NCI-H1092 (cell line): ENCODE measurements at places on chromosomes 1 and 21.

- no peak for DNase-seq
Measured at GRCh38 chr1:160761886-160762285, 22.8 kb downstream of the SLAMF7 start.

DNA sequence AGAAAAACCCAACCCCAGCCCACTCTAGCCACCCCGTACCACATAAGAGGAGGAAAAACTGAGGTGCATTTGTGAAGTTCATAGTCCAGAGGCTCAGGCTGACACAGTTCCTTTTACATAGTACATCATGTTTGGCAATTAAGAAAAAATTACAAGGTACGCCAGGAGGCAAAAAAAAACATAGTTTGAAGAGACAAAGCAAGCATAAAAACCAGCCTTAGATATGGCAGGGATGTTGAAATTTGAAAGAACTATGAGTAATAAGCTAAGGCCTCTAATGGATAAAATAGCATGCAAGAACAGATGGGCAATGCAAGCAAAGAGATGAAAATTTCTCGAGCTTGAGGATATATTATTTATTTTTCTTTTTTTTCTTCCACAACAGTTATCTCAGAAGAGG is 31.9 kb downstream of the MIXL1 start:
- no peak for DNase-seq

DNA sequence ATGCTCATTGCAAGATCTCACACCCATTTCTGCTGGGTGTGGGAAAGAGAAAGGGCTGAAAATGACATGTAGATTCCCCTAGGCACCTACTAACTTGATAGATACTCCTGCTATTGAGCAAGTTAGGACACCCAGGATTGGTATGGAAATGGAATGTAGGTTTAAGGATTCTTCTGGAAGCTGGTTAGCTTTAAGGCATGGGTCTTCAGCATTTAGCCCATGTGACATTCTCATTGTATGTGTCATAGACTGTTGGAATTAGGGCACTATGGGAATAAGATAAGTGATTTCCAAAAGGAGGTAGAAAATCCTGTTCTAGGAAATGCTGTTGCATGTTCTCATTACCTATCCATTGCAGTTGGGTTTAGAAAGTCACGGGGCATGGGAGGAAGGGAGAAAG is 76.2 kb downstream of the DISC1 start:
- DNase-seq = no peak

DNA sequence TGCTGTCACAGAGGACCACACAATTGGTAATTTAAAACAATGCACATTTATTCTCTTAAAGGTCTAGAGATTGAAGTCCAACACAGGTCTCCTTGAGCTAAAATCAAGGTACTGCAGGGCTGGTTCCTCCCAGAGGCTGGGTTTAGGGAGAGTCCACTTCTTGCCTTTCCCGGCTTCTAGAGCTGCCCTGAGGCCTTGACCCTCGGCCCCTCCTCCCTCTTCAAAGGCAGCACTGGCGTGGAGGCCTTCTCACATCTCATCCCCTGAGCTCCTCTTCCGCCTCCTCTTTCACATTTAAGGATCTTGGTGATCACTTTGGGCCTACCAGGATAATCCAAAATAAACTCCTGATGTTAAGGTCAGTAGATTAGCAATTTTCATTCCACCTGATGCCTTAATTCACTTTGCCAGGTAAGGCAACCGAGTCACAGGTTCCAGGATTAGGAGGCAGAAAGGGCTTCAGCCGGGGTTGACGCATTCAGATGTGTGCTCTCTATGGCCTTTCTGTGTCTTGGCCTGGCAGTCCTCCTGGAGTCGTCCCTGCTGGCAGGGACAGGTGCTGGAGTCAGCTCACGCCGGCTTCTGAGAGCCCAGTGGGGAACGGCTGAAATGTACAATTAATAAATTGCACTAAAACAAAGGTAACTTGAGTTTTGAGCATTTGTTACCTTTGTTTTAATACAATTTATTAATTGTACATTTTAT is 61.2 kb upstream of the ABCG1 start:
- no peak for DNase-seq

- no peak for DNase-seq
Measured at GRCh38 chr1:147551036-147551435, 9.7 kb downstream of the BCL9 start.

GRCh38 chr1:243390162-243390791 is 134.4 kb downstream of the SDCCAG8 start:
- no peak for DNase-seq

DNA sequence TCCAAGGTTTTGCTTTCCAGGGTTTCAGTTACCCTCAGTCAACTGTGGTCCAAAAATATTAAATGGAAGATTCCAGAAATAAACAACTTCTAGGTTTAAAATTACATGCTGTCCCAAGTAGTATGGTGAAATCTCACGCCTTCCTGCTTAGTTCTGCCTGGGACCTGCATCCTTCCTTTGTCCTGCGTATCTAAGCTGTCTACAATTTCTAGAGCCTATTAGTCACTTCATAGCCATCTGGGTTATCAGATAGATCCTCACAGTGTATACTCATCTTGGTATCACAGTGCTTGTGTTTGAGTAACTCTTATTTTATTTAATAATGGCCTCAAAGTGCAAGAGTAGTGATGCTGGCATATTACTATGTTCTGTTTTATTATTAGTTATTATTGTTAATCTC is 157.7 kb downstream of the ROR1 start:
- no peak for DNase-seq

GRCh38 chr1:185957441-185958363 is 223.5 kb downstream of the HMCN1 start:
- DNase-seq = no peak

DNA sequence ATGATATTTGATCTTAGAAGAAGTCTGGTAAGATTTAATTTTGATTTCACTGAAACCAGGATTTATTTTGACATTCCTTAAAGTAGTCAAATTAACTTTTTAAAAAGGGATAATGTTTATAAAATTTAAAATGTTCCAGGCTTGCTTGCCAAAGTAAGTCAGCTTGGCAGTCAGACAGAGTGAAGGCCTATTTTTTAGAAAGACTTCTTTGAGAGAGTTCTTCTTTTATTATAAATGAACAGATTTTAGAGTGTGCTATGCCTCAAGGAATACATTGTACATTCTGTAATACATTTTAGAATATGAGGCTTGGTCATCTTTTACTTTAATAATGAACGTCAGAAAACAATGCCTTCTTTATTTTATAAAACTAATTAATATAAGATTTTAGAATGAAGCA is 138.7 kb downstream of the DISP1 start:
- no peak for DNase-seq

- no peak for DNase-seq
Measured at GRCh38 chr21:39046236-39046916, 136.9 kb downstream of the PSMG1 start.

GRCh38 chr21:42121794-42122193 is 50.7 kb downstream of the UMODL1 start:
- DNase-seq = no peak

DNA sequence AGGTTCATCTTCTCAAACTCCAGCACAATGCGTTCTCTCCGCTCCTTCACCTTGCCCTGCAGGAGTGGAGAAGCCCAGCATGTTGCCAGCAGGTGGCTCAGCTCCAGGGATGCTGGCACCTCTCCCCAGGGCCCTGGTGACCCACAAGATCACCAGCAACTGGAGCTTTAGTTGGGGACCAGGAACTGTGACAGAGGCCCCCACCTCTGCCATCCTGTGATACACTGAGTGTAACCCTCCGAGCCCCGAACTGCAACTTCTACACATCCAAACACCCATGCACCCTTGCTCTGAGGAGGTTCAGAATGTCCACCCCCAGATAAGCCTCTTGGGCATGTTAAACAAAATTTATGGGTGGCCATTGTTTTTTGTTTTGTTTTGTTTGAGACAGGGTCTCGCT is 4.5 kb upstream of the TRIM11 start:
- DNase-seq = no peak

DNA sequence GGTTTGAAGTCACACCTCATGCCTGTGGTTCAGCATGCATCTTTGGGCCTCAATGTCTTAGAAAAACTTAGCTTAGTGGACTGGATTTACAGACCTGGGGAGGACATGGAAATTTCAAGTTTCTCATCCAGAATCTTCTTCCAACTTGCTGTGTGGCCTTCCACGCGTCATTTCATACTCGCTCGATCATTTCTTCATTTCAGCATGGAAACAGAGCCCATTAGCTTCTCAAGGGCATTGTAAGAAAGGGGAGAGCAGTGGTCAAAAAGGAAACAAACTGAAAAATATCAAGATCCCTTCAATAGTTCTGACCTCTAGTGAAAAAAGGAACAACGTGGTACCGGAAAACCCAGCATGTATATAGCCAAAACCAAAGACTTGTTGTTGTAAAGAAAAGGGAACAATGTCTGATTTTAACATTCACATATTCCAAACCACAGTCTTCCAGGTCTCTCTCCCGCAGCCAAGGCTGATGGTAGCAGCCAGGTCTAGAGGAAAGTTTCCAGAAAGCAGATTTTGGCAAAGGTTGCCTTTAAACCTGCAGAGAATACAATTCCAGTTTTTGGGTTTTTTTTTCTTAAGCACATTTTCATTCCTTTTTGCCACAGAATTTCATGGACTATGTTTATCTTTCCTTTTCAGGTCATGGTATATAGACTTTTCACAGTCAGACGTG is 97.0 kb upstream of the CDC42BPA start:
- DNase-seq = no peak

- no peak for DNase-seq
Measured at GRCh38 chr1:169576241-169576934, 9.9 kb downstream of the F5 start.

GRCh38 chr21:14613486-14614224 is 67.5 kb upstream of the SAMSN1 start:
- no peak for DNase-seq

DNA sequence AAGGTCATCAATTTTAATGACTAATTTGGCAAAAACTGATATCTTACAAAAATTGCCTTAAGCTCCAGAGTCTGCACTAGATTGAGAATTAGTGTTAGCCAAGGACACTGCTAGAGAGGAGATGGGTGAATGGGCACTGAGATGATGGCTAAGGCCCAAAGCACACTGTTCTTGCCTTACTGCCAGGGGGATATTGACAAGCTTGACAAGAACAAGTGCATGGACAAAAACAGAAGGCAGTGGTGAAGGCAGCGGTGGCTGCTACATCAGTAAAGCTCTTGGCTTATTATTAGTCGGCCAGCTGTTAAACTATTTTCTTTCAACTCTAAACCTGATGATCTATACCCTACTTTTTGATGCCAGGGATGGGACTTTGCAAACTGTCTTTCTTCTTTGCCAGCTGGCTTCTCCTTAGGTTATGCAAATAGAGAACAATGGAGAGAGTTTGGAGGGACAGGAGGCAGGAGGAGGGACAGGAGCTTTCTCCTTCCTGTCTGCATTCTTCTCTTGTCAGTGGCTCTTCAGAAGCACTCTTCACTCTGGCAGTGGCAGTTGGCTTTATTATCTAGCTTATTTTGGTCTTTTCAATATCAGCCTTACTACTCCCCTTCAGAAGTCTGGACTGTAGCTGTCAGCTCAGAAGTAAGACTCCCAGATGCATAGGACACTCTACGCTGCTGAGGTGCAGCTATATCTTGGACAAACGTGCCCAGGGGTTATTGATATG is 853.5 kb upstream of the TMPRSS15 start:
- no peak for DNase-seq

- DNase-seq = no peak
Measured at GRCh38 chr1:176203735-176204134, 3.4 kb downstream of the COP1 start.

DNA sequence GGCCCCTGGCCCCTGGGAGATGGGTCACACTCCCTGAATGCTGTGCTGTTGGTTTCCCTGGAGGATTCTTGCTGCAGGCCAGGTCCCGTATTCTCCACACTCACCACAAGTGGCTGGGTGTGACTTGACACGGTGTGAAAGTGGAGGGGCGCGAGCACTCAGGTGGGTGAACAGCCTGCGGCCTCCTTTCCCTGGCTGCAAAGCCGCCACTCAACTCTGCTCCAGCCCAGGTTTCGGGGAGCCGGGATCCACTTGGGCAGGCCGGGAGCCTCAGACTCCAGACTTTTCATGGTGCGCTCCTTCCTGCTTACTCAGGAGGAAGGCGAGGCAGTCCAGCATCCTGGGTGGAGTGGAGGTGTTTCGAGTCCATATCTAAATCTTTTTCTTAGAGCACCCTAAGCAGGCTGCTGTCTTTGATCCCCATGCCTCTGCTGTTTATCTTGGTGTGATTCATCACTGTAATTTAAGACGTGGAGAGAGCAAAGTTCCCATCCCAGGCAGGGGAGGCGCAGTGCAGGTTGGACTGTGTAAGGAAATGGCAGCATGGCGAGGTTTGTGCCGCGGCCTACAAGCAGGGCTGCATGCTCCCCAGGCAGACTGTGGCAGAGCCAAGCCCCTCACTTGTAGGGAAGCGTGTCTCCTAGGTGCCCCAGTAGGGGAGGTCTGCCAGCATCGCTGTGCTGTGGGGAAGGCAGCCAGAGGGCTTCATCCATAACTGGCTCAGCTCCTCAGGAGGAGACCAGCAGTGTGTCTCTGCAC is 29.6 kb downstream of the VANGL1 start:
- no peak for DNase-seq
